ENCODE measurements at places on chromosomes 11 and 22.

- no peak for DNase-seq
Observed at GRCh38 chr11:68321293-68322051, 9.1 kb downstream of the LRP5 start.

DNA sequence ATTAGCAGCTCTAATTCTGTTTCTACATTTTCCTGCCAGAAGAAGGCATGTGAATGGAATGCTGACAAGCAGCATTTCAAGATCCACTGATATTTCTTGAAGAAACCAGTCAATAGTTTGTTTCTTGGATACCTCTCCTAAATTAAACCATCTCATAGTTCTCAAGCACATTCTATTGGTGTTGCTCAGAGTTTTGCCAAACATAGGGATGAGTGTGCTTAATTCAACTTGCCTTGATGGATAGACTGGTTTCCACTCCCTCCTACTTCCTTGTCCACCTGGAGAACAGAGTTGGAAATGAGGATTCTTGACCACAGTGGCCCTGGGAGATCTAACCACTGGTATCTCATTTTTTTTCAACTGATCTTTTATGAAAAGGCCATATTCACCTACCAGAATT lies 29.8 kb upstream of the DDX10 start:
- DNase-seq, result no peak

DNA sequence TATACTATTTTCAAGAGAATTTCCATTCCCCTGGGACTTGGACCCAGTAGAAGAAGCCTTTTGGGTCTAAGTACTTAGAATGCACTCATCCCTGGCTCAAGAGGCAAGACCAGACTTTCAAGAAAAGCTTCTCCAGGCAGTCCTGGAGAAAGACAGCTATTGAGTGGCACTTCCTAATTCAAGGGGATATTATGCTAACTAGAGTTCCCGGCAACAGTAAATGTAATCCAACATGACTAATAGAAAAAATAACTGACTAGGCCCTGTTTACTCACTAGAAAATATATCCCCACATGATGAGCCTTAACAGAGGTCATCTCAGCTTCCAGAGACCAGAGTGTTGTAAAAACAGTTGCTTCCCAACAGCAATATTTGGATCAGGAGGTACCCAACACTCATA lies 47.2 kb upstream of the AKIP1 start:
- no peak for DNase-seq

GRCh38 chr22:39244496-39245129 lies at the start of gene PDGFB:
PDGFB (minus strand) TSS chr22:39244982; CDS start chr22:39243963, 1,019 bp downstream.
- peak; percentile 52 for DNase-seq

GRCh38 chr22:47059701-47060161 lies 297.3 kb downstream of the TBC1D22A start:
- DNase-seq, result no peak

GRCh38 chr22:41825376-41825775 lies 7.5 kb upstream of the SREBF2 start:
- no peak for DNase-seq

- DNase-seq, result no peak
Observed at GRCh38 chr11:111581341-111581740, 20.9 kb upstream of the SIK2 start.

GRCh38 chr11:112163875-112164685 lies at the start of gene IL18:
IL18 (minus strand) TSS chr11:112164094; CDS start chr11:112155053, 9,041 bp downstream.
- peak; percentile 69 for DNase-seq

- DNase-seq, result no peak
Observed at GRCh38 chr11:60078745-60079144, 9.7 kb upstream of the MS4A2 start.

DNA sequence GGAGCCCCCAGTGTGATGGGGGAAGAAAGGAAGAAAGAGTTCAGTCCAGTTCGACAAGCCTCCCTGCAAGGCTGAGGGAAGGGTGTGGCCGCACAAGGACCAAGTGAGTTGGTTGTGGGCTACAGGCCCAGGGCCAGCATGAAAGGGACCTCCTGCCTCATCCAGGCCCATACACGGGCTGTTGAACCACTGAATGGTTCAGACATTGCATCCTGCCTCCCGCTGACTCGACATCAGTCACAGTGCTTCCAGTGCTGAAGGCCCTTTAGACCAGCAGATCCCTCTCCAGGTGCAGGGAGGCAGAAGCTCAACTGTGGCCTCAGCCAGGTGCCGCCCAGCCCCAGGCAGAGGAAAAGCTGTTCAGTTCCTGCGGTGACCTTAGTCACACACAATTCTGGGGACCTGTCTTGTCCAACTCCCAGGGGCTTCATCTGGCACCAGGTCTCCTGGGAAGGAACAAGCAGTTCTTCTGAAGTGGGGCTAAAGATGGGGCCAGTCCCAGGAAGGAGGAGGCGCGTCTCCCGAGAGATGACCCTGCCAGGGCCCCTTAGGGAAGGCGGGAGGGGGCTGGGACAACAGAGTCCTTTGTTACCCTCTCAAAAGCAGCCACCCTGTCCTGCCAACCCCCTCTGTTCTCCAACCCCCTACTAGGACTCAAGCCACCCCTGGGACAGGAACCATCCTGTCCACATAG lies 6.6 kb downstream of the ARRB1 start:
- no peak for DNase-seq

DNA sequence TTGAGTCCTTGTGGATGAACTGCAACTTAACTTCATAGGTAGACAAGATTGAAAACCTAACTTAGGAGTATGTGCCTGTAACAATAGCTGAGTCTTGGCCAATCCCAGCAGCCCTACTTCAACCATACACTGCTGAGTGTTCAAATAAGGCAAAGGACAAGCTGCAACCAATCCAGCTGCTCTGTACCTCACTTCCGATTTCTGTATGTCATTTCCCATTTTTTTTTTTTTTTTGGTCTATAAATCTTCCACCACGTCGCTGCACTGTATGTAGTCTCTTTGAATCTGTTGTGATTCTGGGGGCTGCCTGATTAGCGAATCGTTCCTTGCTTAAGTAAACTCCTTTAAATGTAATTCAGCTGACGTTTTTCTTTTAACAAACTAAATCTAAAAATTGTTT lies 35.4 kb upstream of the FLI1 start:
- DNase-seq, result no peak

DNA sequence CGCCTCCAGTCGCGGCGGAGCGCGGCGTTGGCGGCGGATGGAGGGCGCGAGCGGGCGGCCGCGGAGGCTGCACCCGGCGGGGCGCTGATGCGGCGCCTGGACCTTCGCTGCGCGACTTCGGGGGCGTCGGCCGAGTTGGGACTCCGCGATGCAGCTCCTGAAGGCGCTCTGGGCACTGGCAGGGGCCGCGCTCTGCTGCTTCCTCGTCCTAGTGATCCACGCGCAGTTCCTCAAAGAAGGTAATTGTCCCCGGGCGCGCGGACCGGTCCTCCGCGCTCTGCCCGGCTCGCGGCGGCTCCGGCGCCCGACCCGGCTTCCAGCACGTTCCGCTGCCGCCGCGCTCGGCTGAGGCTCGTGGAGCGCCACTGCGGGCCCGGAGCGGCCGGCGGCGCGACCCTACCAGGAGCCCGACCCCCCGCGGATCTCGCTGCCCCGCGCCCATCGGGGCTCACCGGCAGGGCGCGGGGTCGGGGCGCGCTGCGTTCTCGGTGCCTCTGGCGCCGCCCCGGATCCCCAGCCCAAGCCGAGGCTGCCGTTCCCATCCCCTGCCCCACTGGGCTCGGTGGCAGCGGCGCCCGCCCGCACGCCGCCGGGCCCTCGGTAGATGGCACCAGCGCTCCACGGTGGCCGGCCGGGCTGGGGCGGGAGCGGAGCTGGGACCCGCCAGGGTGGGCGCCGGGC lies 1251.2 kb downstream of the BRD1 start:
- DNase-seq, result peak; percentile 32

- no peak for DNase-seq
Observed at GRCh38 chr11:122673701-122674100, 18.2 kb downstream of the UBASH3B start.

DNA sequence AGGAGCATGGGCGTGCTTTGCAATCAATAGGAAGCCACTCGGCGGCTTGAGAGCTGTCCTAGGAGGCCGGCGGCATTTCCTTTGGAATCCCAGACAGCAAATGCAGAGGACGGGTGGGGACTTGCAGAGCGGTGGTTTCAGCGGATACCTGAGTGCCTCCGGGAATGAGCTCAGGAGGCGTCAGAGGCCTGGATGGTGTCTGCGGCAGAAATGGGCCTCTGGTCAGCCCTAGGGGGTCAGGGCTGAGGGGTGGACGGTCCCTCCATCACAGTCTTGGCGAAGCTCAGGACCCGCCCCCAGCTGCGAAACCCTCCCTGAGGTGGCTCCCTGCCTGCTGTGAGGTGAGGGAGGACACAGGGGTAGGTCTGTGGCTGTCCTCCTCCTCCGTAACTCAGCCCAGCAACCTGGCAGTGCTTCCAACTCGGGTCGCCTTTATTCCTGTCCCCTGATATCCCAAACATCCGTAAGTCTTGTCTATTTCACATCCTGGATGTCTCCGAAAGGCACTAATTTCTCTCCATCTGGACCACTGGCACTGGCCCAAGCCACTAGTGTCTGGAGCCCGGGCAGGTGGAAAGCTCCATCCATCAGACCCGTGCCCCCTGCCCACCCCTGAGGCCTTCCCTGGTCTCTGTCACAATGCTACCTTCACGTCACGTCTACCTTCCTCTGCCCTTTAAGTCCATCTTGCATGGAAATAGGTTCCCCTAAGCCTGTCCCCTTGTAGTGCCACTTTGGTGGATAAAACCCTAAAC lies 686.6 kb downstream of the BRD1 start:
- DNase-seq, result no peak

- no peak for DNase-seq
Observed at GRCh38 chr11:128937480-128937879, 5.2 kb downstream of the TP53AIP1 start.

DNA sequence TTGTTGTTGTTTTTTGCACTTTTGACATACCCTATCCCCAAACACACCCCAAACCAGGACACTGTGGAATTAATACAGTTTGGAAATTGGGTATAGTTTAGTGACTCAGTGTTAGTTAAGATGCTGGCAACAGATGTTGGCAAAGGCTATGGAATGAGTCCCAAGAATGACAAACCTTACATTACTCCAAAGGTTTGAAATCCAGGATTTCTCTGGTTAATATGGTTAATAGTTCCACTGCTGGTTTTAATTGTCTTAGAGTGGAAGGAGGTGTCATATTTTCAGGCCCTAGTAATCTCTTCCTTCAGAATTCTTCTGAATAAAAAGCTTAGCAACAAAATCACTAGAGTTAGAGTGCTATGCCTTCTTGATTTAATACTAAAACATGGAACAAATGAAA lies 775 bp downstream of the LPXN start:
- no peak for DNase-seq

DNA sequence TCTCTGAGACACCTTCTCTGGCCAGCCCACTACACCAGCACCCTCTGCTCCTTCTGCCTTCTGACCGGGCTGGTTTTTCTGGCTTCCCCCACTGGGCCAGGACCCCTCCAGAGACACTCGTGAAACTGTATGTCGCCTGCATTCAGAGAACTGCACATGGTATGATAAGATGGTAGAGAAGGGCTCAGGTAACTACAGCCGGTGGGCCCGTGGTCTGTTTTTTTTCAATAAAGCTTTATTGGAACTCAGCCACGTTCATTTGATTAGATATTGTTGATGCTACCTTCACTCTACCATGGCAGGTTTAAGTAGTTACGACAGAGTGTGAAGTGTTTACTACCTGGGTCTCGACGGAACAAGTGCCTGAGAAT lies 514.0 kb downstream of the TBC1D22A start:
- no peak for DNase-seq

DNA sequence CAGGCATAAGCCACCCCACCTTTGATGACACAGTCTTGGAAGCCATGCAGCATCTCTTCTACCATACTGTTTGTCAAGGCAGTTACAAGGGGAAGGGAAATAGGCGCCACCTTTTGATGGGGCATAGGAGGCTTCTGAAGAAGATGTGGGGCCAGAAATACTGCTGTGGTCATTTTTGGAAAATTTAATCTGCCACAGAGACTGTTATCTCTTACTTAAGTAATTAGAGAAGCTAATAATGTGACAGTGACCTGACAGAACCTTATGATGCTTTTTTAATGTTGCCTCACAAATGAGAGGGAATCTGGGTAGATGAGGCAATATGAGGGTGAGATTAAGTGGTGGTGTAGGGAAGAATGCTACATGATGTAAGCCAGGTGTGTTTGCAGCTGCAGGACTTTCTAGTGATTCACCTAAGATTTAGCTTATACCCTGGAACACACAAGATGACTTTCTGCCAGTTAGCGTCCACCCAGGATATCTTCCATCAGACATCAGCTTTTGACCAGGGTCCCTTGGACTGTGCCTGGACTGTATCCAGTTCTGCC lies 34.3 kb upstream of the ADORA2A start:
- no peak for DNase-seq

DNA sequence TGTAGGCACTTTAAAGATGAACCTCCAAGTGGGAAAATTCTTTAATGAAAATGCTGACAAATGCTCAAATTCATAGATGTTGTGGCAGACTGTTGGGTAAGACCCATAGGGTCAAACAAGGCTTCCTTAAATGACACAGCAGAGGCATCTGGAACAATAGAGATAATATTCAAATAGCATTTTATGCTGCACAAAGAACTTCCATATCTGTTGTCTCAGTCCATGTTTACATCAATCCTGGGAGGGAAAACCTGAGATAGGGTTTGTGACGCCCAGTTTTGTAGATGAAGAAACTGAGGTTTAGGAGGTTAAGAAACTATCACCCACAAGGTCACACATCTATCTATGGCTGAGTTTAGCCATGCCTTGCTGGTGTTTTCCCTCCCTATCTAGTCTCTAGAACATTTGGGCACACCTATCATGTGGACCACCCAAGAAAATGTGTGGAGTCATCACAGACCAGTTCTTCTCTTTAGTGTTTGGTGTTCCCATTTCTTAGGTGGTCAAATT lies 106.4 kb downstream of the EHF start:
- DNase-seq, result no peak

GRCh38 chr11:65459552-65459951 lies 37.0 kb downstream of the NEAT1 start:
- DNase-seq, result peak; percentile 93

DNA sequence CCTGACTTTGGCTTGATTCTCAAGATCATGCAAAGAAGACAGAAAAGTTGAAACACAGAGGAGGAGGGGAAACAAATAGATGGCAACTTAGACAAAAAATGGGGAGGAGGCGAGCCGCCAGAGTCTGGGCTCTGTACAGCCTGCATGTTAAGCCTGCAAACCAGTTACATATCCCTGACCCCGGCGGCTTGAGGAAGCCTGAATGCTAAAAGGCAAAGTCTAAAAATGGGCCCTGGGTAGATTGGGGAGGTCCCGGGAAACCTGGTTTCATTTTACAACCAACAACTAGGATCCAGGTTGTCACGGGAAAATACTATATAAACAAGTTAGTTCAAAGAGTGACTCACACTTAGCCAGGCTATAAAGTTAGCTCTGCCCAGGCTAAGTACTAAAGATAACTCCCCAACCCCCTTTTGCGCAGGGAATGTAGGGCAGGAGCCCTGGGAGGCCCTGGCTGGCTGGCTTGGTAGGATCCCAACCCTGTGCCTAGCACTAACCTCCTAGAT lies 18.8 kb upstream of the ZBTB16 start:
- no peak for DNase-seq

DNA sequence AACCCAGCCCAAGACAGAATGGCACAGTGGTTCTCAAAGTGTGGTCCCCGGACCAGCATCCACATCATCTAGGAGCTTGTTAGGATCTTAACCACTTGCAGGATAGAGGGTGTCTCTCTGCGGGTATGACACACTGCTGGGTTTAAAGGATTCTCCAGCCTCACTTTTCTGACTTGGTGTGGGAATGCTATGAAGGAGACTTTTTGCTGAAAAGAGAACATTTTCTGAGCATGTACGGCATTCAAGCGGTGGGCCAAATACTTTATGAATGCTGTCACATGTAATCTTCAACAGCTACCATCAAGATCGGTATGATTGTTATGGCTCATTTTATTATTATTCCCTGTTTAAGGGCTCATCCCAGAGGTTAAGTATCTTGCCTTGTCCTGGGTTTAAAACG lies 1.8 kb upstream of the CD82 start:
- no peak for DNase-seq

All from GM23338 (cell line).